ENCODE measurements at places on chromosomes 6 and 20.

DNA sequence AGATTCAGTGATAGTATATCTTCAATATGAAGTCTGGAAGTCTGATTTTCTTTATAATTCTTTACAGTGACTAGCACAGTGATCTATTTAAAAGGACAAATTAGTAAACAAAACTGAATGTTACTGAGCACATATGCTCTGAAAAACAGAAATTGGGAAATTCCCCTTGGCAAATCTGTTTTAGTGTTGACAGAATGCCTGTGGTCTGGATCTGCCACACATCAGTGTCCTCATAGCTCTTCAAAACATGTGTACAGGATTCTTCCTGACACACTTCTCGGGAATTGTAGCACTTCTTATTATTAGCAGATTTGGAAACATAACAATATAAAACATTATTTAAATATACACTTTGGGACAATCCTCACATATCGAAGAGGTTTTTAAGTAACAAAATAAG lies 354.3 kb downstream of the COL12A1 start:
- no peak for DNase-seq

DNA sequence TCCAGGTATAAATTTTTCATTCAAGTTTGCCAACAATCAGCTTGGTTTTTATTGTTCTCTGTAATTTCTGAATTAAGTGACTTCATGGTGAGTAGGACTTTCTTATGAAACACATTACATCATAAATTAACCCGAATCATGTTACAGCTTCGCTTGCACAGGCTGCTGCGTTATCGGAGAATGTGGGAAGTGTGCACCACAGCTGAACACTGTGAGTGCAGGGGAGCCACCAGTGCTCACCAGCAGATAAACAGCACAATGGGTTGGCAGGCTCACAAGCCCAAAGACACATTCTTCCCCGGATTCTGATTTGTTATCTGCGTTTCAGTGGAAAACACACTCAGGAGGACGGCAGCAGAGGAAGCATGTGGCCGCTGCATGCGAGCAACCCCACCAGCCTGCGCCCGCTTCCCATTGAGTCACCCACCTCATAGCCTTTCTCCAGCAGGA lies 121.1 kb downstream of the GMDS start:
- no peak for DNase-seq

- no peak for DNase-seq
Measured at GRCh38 chr6:148925701-148926100, 178.9 kb downstream of the UST start.

DNA sequence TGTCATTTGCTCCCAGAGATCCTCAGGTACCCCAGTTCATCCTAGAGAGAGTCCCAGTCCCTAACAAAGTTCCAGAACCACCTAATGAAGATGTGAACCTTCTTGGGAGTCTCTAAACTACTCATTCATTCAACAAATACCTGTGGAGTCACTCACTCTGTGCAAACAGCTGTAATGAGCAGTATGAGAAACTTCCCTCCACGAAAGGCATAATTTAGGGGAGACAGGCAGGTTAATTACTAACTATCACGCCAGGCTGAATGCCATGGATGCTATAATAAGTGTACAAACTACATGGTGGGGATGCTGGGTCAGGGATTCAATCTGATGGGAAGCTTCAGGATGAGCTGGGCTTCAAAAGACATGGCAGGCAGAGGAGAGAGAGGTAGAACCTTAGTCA lies 70.1 kb upstream of the AFDN start:
- no peak for DNase-seq

DNA sequence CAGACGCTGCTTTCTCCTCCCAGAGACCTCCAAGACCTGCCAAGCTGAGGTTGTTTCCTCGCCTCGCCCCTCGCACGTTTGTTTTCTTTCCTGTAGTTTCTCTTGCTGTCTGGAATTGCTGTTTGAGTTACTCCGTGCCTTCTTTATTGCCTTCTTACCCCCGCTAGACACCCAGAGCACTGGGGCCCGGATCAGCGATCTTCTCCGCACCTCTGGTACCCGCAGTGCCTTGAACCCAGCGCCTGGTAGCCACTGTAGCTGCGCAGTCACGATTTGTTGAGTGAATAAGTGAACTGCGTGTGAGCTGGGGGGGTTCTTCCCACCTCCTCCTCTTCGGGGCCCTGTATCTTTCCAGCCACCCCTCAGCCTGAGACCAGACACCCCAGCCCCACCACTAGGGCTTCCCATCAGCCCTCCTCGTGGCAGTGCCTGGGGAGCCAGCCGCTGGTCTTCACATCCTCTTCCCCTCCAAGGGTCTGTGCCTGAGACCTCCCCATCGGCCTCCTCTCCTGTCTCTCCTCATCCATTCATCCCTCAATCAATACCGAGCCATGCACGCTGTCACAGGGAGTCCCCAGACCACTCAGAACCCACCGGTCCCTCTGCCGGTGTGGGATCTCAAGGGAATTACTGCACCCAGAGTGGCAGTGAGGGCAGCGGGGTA lies 849 bp upstream of the BMP7 start:
- no peak for DNase-seq

Data from CD4-positive, alpha-beta T cell treated with Interleukin-1 beta for 1 hour (primary cell).